ENCODE measurements at places on chromosomes 12 and 14.

DNA sequence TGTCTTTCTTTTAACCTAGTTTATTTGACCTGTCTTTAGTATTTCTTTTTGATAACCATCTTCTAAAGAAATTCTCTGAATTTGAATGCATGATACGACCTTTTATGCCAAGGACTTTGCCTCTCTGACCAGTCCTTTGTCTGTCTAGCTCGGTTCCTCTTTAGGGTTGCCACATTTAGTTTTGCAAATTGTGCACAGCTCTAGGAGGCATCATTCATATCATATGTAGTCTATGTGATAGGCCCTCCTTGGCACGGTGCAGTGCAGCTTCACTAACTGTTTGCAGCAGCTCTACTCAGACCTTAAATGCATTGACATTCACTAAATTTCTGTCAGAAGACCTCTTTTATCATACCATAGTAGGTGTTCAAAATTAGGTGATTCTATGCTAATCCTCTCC is 75.6 kb downstream of the USP15 start:
- no peak for DNase-seq

DNA sequence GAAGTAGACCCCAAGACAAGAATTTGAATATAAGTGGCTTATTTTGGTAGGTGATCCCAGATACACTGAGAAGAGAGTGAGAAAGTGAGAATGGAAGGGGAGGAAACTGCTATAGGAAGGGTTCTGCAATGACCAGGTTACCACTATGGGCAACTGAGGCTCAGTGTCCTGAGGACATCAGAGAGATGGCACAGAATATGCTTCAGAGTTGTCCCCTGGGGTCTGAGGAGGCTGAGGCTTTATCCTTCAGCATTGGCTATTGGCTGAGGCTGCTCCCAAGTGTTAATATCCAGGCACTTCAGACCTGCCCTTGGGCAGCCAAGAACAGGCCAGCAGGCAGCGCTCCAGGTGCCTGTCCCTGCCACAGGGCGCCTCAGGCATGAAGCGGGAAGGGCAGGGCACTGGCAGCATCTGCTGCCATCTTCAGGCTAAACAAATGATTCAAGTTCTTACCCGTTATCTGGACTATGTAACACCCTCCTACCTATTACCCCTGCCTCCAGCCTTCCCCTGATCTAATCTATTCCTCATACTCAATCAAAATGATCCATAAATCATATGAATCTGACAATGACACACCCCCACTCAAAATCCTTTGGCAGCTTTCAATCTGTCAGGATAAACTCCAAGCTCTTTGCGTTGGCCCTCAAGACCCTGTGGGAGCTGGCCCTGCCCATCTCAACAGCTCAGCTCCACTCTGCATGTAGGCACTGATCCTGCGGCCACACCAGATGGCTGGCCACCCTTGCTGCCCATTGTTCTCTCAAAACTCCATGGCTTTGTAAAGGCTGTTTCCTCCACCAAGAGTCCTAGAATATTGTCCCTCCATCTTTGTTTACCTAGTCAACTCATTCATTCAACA is 42.4 kb downstream of the CKAP4 start:
- DNase-seq, result no peak

GRCh38 chr14:77325746-77326094 is 4.9 kb downstream of the GSTZ1 start:
- no peak for DNase-seq

DNA sequence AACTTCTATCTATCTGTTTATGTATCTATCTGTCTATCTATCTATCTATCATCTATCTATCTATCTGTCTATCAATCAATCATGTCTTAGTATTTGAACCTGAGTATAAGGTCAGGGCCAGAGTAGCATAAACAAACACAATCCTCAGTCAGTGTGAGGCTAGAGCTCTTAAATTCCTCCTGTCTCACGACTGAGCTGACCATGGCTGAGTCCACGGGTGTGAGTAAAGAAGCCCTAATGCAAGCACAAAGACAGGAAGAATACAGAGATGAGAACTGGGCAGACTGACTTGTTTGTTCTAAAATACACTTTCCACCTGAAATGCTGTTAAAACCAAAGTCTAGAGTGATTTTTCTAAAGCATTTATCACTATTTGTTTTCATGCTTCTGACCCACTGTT is 47.2 kb upstream of the STXBP6 start:
- DNase-seq, result no peak

DNA sequence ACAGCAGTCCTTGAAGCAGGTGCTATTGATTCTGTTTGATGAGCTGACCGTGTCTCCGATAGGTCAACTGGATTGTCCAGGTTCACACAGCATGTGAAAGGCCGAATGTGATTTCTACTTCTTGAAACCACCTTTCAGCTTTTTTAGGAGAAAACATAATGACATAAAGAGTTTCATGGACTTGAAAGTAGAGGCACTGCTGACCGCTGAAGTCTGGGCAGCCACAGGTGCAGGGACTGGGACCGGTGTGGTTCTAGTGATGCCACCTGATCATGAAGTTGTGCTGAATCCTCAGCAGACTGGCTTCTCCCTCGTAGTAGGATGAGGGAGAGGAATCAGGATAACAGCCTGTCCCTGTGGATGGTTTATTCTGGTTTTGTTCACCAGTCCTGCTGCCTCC is 108.1 kb downstream of the ETV6 start:
- DNase-seq, result no peak

DNA sequence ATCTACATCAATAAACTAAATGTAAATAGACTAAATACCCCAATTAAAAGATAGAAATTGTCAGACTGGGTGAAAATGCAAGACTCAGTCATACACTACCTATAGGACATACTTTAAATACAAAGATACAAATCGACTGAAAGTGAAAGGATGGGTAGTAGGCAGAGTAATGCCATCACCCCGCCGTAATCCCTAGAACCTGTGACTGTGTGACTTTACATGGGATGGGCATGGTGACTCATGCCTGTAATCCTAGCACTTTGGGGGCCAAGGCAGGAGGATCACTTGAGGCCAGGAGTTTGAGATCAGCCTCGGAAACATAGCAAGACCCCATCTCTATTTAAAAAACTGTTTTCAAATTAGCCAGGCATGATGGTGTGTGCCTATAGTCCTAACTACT is 2.6 kb upstream of the EVL start:
- peak; percentile 60 for DNase-seq

DNA sequence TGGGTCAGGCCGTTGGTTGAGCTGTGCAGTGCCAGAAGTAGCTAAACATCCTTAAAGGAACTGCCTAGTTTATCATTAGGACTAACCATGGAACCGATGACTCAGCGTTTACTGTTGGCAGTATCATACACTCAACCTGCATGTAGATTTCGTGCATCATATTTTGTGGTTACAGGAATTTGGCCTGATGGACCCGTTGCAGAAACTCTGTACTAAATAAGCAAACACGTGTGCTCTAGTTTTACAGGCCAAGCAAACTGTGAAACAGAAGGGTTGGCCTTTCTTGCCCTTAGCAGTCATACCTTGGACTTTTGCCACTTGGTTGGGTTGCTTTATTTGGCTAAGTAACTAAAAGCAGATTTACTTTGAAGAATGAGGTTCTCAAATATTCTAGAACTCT is 35.6 kb downstream of the DGLUCY start:
- no peak for DNase-seq

DNA sequence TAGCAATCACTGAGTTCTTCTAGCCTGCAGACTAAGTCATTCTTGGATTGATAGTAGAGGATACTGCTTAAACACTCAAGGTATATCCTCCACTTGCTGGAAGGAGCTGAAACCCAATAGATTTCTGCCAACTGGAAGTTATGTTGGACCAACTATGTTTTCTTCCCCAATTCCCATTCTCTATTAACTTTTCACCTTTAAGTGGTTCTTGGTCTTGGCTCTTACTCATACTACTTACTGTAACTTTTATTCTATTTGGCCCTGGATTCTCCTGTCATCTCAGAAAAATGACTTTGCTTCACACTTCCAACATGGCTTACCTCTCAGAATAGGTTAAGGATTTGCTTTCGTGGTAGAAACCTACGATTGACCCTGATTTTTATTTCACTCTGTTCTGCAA is 244.9 kb downstream of the ADAMTS20 start:
- DNase-seq, result no peak

DNA sequence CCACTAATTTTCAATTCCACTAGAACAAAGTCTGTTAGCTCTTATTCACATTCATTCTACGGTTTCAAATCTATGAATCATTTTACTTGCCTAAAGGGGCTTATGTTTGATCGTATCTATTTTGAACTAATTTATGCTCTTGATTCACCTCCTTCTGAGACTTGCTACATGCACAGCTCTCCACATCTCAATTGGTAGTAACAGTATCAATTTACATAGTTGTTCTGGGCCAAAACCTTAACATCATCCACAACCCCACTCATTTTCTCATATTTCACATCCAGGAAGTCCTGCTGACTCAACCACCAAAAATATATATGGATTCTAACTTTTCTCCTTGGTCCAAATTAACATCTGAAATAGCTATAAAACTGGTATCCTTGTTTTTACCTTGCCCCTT is 208.6 kb downstream of the RASSF9 start:
- no peak for DNase-seq

- no peak for DNase-seq
Measured at GRCh38 chr14:105102361-105102870, 37.2 kb upstream of the GPR132 start.

GRCh38 chr12:89192429-89192828 is 159.9 kb downstream of the DUSP6 start:
- DNase-seq, result no peak

- DNase-seq, result no peak
Measured at GRCh38 chr12:93266-94005, 26.9 kb downstream of the IQSEC3 start.

DNA sequence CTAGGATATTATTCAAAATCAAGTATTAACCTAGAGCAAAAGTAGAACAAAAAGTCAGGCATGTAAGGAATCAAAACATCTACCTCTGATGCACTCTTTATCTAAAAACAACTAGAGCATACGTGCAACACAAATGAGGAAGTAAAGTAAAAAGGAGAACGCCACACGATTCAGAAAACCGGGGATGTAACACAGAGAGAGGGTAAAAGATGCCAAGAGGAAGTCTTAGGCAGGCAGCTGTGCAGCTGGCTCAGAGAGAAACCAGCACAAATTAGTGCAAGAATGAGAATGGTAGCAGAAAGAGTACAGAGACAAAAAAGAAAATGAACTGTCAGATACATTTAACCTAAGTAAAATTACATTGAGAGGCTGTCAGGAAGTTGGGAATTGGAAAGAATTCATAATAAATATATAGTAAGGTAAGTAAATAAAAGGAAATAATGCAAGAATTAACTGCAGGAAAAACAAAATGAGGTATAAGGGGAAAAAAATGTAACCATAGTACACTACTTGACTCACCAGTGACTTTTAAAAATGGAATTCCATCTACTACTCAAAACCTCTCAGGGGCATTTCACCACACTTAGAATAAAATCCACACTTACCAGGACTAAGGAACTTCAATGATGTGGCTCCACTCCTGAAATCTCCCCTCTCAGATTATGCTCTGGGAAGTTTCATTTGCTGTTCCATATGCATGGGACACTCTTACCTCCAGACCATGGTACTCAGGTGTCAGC is 17.1 kb downstream of the BCAT1 start:
- no peak for DNase-seq

GRCh38 chr14:103395244-103395643 is 10.0 kb downstream of the MARK3 start:
- peak; percentile 28 for DNase-seq

DNA sequence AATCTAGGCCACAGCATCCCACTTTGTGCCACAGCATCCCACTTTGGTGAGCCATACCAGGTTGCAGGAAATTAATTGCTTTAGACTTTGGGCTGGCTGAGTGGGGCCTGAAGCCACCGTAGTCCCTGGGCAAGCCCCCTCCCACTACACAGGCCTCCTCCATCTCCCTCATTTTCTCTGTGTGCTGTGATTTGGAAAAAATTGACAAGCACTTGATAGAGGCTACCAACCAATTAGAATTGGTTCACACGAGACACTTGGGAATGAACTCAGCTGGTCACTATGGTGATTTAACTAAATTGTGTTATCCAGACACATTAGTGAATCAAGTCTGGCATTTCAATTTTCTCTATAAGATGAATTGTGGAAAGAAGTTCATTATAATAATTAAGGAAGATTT is 481.1 kb downstream of the DIO2 start:
- no peak for DNase-seq
